ENCODE measurements at places on chromosomes 4 and X.

- no peaks in the 10 kb centered on the region for H3K4me1 ChIP-seq
- no peak overlapping the region for H3K4me3 ChIP-seq
- no peaks in the 10 kb centered on the region for H3K27me3 ChIP-seq
- H3K36me3 ChIP-seq: no peaks in the 10 kb centered on the region
- no peak overlapping the region for H3K27ac ChIP-seq
These were observed 77.6 kb downstream of the RASL11B start for GRCh38 chr4:52939739-52940138.

- H3K4me1 ChIP-seq: no peaks in the 10 kb centered on the region
- H3K27ac ChIP-seq: no peak overlapping the region
- H3K36me3 ChIP-seq: no peaks in the 10 kb centered on the region
- DNase-seq: no peak
- no peaks in the 10 kb centered on the region for H3K27me3 ChIP-seq
These were observed 554 bp downstream of the CDKL5 start for GRCh38 chrX:18426004-18426320.

- H3K27me3 ChIP-seq: no peaks in the 10 kb centered on the region
- H3K27ac ChIP-seq: no peak overlapping the region
- H3K4me3 ChIP-seq: no peak overlapping the region
These were observed 178.3 kb downstream of the FBXO8 start for GRCh38 chr4:174105202-174105601.

- DNase-seq: no peak
- no peaks in the 10 kb centered on the region for H3K27me3 ChIP-seq
- H3K4me3 ChIP-seq: no peak overlapping the region
- H3K4me1 ChIP-seq: no peaks in the 10 kb centered on the region
- peaks cover 14% of the 10 kb centered on the region for H3K36me3 ChIP-seq
- H3K27ac ChIP-seq: no peak overlapping the region
These were observed 95.3 kb upstream of the MCF2 start for GRCh38 chrX:139803224-139803623.

- H3K36me3 ChIP-seq: no peaks in the 10 kb centered on the region
- H3K4me1 ChIP-seq: no peaks in the 10 kb centered on the region
- DNase-seq: no peak
- H3K27ac ChIP-seq: no peak overlapping the region
- H3K4me3 ChIP-seq: no peak overlapping the region
These were observed 25.2 kb upstream of the G3BP2 start for GRCh38 chr4:75698162-75698962.

GRCh38 chr4:3372264-3372932, 69.4 kb upstream of the HGFAC start:
- H3K27me3 ChIP-seq: no peaks in the 10 kb centered on the region
- peaks cover 36% of the 10 kb centered on the region for H3K4me1 ChIP-seq
- H3K36me3 ChIP-seq: peaks cover 4% of the 10 kb centered on the region
- H3K4me3 ChIP-seq: no peak overlapping the region

DNA sequence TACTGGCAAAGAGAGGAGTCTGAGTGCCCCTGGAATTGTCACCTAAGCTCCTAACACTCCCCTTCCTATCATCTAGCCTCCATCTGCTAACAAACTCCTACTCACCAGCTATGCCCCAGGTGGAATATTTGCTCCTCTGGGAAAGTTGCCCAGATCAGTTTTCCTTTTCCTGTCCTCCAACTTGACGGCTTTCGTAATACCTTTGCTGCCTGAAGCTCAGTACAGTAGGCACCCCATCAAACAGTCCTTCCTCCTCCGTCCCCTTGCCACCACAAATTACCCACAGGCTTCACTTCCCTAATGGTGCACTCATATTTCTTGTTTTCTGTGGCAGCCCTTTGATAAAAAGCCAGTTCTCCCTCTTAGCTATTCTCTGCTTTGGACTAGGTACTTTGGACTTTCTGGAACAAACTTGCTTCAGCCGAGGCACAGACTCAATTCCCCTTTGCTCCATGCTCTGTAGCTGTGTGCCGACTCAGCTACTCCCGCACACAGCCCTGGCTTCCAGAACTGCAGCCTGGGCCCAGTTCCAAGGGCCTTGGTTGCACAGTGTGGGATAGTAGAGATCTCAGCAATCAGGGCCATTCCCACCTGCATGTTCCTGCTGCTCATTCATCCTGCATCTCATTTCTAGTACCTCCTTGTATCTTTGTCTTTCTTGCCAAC, 605.1 kb downstream of the BCOR start:
- no peak overlapping the region for H3K27ac ChIP-seq
- H3K36me3 ChIP-seq: no peaks in the 10 kb centered on the region
- no peaks in the 10 kb centered on the region for H3K4me1 ChIP-seq
- H3K27me3 ChIP-seq: peaks cover 27% of the 10 kb centered on the region
- DNase-seq: no peak
